ENCODE measurements at places on chromosomes 1 and 21.
A peak's percentile ranks its signal among the peaks of the same experiment; 100 is the strongest.

DNA sequence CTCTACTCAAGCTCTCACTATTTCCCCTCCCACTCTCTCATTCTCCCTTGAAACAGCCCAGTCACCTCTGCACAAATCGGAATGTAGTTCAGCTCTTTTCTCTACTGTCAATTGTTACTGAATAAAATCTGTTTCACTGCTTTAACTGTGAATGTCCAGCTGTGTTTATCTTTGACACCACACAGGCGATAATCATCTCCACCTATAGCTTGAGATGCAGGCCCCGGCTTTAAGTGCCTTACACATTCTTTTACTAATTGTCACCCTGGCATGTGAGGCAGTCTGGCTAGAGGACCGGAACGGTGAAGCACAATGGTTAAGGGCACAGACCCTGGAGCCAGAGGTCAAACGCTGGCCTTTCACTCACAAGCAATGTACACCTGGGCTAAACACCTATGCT is 122.8 kb upstream of the C8B start:
- DNase-seq: no peak

DNA sequence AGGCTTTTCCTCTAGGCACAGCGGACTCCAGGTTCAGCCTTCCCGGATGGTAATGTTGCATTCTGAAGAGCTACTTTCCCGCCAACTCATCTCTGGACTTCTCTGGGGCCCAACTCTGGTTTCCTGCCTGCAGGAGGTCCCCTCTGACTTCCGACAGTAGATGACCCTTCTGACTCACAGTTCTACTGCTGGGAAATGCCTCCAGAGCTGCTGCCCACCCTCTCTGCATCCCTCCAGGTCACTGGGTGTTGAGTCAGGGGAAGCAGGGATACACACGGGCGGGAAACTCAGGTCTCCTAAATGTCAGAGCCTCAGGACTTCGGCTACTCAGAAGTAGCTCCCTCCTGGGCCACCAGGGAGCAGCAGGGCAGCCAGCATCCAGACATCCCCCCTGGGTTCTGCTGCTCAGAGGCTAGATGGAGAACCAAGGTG is 2.1 kb upstream of the KIF21B start:
- DNase-seq: no peak

DNA sequence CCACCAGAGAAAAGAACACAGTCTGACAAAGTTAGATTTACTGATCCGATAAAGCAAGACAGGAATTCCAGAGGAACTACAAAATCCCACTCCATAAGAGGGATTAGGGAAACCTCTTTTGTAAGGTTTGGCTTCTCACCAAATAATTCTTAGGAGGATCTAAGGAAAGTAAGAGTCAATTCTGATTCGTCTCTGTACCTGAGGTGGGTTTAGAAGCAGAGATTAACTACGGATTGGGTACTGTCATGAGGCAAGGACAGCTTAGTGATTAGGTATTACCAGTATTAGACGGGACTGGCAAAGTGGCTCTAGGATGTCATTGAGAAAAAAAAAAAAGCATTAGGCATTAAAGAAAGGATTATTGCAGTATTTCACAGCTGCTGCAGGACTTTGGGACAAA is 371.7 kb upstream of the BRINP3 start:
- no peak for DNase-seq

DNA sequence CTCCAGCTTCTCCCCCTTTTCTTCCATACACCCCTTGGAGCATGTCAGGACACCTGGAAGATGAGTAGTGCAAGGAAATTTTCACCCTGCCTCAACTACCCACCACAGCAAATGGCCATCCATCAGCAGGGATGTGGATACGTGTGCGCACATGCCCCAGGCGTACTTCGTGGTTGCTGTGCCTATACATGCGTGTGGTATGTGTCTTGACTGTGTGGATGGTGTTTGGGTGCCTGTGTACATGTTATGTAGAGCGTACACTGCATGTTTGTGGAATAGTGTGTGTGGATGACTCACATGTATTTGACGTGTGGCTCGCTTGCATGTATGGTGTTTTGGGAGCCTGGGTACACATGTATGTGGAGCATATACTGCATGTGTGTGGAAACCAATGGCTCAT is 158.5 kb downstream of the RRAGC start:
- no peak for DNase-seq

DNA sequence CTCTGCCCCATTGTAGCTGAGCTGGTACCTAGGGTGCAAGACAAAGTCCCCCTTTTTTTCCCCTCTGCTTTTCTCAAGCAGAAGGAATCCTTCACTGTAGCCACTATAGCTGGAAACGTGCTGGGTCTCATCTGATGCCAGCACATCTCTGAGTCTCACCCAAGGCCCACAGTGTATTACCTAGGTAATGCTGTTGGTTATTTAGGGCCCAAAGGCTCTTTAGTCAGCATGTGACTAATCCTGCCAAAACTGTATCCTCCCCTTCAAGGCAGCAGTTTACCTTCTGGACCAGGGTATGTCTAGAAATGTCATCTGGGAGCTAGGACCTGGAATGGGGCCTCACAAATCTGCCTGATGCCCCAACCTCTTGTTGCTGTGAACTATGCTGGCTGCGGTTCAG is 423.4 kb downstream of the NUF2 start:
- DNase-seq: no peak

DNA sequence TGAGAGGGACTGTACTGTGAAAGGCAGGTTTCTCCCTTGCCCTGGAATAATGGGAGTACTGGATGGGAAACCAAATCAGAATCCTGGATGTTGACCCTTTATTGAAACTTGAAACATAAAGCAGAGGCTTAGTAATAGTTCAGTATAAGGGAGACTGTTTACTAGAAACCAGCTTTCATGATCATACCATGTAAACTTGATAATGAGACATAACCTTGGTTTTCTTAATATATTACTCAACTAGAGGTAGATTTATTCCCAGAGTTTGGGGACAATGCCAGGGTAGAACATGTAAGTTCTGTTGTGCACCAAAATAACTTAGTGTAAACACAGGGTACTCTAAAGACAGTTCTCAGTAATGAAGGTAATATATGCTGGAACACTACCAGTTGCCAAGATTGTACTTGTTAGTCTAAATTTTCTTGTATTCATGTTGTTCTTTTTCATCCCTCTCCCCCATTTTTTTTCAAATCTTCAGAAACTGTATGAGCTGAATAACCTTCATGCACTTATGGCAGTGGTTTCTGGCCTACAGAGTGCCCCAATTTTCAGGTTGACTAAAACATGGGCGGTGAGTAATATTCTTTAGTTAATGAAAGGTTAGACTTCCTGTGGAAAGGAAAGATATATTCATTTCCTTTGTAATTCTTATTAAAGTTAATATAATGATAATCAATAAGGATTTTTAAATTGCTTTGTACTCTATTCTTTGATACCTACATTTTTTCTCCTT is 49.6 kb downstream of the ANGPTL1 start:
- no peak for DNase-seq

DNA sequence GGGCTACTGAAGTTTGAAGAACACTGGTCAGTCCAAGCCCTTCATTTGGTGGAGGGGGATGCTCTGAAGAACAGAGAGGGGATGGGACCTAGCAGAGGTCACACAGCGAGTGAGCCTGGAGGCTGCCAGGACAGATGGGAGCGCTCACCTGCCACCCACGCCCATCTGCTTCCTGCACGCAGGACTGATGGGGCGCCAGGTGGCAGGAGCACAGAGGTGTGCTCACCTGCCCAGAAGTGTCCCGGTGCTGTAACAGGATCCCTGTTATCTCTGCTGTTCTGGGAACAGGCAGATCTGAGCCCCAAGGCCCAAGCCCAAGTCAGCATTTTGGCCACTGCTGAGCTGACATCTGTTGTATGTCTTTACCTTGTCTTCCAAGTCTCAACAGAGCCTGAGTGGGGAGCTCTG is 40.5 kb downstream of the EPHB2 start:
- no peak for DNase-seq

DNA sequence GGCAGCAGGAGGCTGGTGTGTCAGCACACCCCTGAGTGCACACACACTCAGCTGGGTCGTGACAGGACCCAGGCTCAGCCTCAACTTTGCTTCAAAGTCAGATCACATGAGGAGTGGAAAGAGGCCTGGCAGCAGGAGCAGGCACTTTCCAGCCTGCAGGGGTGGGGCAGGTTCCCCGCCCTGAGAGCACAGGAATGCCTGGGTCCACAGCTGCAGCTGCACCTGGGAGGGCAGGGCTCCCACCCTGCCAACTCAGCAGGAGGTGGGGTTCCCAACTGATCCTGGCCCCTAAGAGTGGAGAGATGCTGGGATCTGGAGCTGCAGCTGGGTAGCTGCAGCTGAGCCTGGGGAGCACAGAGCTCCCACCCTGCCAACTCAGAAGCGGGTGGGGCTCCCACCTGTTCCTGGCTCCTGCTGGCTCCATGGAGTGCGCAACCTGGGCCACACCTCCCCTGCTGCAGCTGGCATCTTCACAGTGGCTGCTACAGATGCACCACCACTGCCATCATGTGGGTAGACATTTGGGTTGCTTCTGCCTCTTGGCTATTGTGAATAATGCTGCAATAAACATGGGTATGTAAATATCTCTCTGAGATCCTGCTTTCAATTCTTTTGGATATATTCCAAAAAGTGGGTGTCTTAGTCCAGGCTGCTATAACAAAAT is 415.4 kb downstream of the TTLL7 start:
- peak; percentile 23 for DNase-seq

GRCh38 chr1:156912861-156913808 is 7.3 kb upstream of the LRRC71 start:
- peak; percentile 69 for DNase-seq

GRCh38 chr1:84078842-84079202 is 65.2 kb upstream of the PRKACB start:
- no peak for DNase-seq

- DNase-seq: no peak
Measured at GRCh38 chr1:172342584-172343239, 77.8 kb upstream of the C1orf105 start.

GRCh38 chr1:17130138-17130635 is 10.9 kb upstream of the PADI2 start:
- no peak for DNase-seq

DNA sequence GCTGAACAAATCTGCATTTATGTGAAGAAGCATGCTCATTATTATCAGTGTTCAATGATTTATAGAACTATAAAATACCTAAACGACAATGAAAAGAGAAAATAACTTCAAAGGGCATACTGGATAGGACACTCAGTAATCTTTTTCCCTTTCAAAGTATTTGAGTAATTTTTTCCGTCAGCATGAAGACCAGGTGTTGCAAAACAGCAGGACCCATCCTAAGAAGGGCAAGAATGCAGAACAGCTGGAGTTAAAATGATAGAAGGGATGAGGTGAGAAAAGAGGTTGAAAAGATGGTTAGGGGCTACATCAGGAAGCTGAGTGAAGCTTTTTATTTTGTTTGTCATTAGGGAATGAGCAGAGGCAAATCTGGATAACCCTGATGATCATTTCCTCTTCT is 7.1 kb upstream of the RGS18 start:
- DNase-seq: no peak

GRCh38 chr1:156372265-156372586 is 3.2 kb downstream of the RHBG start:
- DNase-seq: no peak

GRCh38 chr1:176384841-176385240 is 78.1 kb upstream of the PAPPA2 start:
- no peak for DNase-seq

- DNase-seq: no peak
Measured at GRCh38 chr1:25031601-25031965, 101.5 kb upstream of the RUNX3 start.

GRCh38 chr1:54300401-54300800 is 100.4 kb downstream of the MRPL37 start:
- no peak for DNase-seq

- DNase-seq: no peak
Measured at GRCh38 chr1:233554037-233554436, 59.9 kb upstream of the KCNK1 start.

DNA sequence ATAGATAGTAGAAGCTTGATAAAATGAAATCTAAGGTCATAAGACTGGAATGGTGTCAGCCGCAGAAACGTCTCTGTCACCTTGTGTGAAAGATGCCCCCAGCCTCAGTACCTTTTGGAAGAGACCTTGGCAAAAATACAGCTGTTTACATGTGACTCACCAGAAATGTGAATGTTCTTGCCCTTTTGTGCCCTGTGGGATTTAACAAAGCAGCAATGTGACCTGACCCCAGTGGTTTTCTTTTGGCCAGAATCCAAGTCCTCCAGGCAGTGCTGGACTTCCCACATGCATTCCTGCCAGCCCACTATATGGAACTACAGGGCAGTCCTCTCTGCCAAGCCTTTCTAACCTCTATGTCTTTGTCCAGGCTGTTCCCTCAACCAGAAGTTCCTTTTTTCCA is 27.2 kb upstream of the LRRC8C start:
- DNase-seq: no peak

DNA sequence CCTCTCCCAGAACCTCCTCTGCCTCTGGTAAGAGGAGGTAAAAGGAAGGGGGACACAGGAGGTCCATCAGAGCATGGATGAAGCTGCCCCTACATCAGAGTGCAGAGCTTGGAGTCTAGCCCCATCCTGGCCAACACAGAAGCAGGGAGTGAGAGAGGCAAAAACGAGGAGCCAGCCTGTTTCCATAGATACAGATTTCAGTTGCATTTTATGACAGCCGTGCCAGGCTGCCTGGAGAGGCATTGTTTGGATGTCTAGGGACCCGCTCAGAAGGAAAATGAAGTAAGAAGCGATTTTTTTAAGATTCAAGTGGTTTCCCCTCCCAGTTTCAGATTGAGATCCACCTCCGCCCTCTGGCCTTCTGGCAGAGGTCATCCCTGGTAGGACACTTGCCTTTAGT is 11.5 kb upstream of the GJA8 start:
- no peak for DNase-seq

GRCh38 chr1:164928232-164928812 is 369.3 kb downstream of the PBX1 start:
- DNase-seq: no peak

GRCh38 chr1:60637651-60638050 is 444.7 kb upstream of the NFIA start:
- DNase-seq: no peak

- DNase-seq: no peak
Measured at GRCh38 chr1:109304226-109304920, 2.4 kb downstream of the MYBPHL start.

DNA sequence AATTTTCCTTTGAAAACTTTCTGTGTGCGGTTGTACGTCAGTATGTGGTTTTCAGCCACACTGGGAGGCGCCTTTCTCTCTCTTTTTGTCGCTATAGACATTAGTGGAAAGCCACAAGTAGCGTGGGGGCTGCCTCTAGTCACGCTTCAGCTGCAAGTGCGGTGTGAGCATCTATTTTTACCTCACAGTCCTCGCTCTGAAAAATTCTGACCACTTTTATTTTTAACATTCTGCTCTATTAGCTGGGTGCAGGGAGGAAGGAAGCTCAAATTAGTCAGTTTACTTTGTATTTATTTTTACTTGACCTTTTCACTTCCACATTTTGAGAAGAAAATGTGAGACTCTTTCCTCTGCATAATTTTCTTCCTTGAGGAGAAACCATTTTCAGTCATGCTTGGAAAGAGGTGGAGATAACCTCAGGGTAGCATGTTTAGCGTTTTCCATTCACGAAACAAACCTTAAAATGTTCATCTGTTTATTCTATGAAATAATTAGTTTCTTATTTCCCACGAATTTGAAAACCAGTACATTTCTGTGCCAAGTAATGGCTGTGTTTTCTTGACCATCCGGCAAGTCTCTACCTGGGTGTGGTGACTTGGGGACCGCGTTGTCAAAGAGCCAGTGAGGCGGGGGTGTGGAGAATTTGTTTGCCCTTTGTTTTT is 35.6 kb downstream of the ADARB1 start:
- DNase-seq: no peak

GRCh38 chr1:85091671-85092280 is 43.5 kb upstream of the MCOLN3 start:
- DNase-seq: no peak

All from NCI-H1092 (cell line).